Stimulated activated CD8-positive, alpha-beta memory T cell treated with anti-CD3 and anti-CD28 coated beads, Interleukin-4, amount 100 ng/mL, for 24 hours (primary cell): ENCODE measurements at places on chromosomes 4 and X.

DNA sequence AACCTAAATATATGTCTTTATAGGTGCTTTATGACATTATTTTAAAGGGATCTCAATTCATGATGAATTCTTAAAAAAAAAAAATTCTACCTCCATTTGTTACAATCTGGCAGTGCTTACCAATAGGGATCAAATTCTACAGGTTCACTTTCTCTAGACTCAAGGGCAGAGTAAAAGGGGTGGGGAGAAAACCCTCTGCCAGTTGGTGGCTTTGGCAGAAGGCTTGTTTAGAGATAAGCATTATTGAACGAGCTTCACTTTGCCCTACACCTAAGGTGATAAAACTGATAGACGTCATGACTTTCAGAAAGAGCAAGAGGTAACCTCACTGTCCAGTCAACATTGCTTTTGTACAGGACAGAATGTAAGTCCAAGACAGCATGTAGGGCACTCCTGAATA, 53.6 kb downstream of the OSTC start:
- DNase-seq: no peak

GRCh38 chr4:70936200-70936787, 34.1 kb downstream of the MOB1B start:
- no peak for DNase-seq

- no peak for DNase-seq
Measured at GRCh38 chrX:27968878-27969277, 12.4 kb downstream of the DCAF8L1 start.

DNA sequence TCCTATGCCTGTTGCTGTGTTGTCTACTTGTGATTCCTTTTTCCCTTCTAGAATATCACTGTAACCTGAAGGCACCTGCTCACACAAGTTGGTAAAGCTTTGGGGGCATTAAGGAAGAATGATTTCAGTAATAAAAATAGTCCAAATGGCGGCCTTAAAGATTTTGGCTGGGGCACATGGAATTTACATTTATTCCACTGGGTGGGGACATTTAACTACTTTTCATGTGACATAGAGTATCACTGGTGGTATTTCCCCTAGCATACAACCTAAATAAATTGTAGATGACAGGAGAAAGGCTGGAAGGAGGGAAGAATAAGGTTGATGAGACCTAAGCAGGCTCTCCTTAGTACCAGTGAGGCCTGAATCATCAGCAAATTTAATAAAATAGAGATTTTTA, 121.8 kb upstream of the EDA2R start:
- no peak for DNase-seq

- DNase-seq: no peak
Measured at GRCh38 chr4:108168671-108169523, at the start of gene LEF1. LEF1 (minus strand) TSS chr4:108168932; CDS start chr4:108167767, 1,165 bp downstream.

DNA sequence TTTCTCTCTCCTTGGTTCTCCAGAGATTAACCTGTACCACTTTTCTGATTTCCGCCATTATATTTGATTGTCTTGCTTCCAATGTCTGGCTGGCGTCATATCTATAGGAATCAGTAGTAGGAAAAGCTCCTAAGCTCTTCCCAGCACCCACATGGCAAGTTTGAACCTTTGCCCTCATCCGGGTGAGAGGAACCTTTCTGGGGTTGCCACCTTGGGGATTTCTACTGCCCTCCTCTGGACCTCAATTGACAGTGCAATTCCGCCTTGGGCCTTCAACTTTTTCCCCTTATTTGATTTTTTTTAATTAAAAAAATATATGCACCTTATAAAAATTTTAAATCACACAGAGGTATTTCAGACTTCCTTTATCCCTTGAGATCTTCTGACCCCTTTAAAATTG, 2.0 kb upstream of the CXorf66 start:
- DNase-seq: no peak

GRCh38 chrX:119429471-119429870, 30.3 kb downstream of the SLC25A43 start:
- no peak for DNase-seq

- no peak for DNase-seq
Measured at GRCh38 chr4:89949782-89950387, 55.2 kb downstream of the MMRN1 start.

DNA sequence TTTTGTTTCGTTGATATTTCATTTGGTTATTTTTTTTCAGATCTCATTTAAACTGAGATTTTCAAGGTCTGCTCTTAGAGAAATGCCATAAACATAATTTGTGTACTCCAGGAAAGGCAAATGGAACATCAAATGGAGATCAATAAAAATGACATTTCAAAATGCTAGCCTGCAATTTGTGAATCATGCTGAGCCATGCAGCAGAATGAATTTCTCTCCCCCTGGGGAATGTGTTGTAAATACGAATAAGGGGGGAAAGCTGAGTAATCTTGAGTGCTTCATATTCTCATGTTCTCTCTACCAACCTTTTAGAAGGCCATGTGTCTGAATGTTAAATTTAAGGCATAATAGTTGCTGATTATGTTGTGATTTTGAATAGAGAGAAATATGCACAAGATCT, 7.8 kb downstream of the ZCCHC4 start:
- DNase-seq: no peak

DNA sequence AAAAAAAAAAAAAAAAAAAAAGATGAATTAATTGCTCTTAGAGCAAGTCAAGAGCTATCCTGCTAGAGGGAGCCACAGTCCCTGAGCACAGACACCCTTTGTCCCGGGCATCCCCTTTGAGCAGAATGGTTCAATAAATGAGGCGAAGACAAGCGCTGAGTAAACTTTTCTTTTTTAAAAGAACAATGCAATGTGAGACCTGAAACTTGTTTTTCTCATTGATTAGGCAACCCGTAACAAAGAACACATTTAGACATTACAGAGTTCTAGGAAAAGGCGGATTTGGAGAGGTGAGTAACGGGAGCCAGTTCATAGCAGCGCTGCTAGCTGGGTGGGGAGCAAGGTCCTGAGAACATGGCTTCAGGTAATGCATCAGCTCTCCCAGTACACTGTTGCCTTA, 46.1 kb downstream of the GRK4 start:
- no peak for DNase-seq
